ENCODE measurements at places on chromosomes 2 and 18.

GRCh38 chr2:170831115-170831514 is 14.4 kb downstream of the GAD1 start:
- no peak for DNase-seq

- no peak for DNase-seq
Measured at GRCh38 chr2:20365249-20365817, 14.7 kb upstream of the PUM2 start.

DNA sequence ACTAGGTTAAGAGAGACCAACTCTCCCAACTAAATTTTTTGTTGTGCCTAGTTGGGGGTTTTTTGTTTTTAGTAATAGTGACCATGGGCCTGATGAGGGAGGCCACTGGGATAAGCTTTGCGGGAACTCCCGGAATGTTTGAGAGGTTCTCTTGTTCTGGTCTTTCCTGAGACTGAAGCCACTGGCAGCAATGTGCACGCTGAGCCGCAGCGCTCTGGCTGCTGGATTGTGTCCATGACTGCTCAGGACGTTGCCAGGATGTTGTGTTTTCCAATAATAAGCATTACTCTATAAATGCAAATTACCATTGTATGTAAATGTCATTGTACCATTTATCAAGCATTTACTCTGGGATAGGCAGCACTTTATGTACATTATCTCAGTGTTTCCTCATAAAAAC is 126.1 kb downstream of the GALNT1 start:
- no peak for DNase-seq

GRCh38 chr2:55418512-55419232 is 984 bp downstream of the CCDC88A start:
- DNase-seq, result no peak

DNA sequence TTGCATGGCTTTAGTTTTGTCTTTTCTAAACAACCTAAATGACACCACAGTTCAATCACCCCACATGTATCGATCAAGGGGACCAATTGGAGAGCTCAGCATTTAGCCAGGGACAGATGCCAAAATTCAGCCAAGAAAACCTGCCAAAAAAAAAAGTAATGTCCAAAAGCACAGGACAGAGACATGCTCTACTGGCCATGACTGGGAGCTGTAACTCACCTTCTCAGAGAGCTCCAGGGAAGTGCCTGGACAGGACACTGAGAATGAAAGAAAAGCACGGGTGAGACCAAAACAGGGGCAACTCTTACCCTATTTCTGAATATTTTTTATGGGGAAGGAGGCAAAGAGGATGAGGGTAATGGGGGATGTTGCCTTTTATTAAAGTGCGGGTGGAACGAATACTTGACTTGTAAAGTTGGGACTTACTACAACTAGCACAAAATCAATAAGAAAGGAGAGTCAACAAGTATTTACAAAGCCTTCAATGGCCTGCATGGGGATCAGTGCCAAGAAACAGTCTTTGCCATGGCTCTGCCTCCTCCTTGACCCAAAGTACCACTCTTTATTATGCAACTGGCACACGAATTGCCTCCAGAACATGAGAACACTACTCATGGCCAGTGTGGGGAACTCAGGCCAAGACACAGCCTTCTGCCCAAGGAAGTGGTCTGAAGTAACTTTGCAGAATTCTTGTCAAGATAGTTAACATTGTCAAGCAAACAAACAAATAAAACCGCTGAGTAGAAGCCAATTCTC is 72.9 kb upstream of the HK2 start:
- no peak for DNase-seq

GRCh38 chr2:144370937-144371584 is 148.9 kb downstream of the ZEB2 start:
- DNase-seq, result no peak

GRCh38 chr2:129800686-129801085 is 178.8 kb upstream of the RAB6C start:
- no peak for DNase-seq

DNA sequence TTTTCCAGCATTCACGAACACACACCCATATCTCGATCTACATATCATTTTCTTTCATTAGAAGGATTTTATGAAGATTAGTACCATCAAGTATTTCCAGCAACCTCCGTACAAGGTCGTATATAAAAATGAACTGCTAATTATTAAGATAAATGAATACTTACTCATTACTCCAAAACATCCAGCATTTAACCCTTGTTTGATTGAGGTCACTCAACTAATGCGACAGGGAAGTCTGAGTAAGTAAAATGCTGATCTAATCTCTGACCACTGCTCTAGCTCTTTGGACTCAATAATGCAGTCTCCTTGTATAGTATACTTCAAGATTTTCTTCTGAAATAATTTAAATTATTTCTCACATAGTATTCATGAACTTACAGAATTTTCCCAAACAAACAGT is 2.0 kb downstream of the ABHD3 start:
- DNase-seq, result no peak

DNA sequence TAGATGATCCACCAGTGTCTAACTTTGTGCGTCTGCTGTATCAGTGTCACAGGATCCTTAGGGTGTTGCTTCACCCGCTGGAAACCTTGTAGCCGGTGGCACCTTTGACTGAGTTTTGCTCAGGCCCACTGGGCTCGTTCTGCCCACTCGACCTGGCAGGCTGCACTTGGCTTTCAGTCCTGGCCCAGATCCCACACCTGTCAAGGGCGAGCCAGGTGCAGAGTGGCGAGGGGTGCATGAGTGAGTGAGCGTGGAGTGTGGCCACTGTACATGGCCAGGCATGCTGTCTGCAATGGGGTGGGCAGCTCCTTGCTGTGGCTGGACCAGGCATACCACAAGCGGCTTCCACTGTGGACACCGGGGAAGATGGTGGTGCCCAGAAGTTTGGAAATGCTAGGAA is 179.0 kb downstream of the FAM210A start:
- DNase-seq, result no peak

DNA sequence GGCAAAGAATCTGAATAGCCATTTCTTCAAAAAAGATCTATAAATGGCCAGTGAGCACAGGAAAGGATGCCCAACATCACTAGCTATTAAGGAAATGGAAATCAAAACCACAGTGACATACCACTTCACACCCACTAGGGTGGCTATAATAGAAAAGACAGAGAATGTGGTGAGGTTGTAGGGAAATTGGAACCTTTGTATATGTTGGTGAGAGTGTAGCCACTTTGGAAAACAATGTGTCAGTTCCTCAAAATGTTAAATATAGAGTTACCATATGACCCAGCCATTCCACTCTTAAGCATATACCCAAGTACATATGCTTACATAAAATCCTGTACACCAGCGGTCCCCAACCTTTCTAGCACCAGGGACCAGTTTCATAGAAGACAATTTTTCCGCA is 152.8 kb downstream of the SMAD2 start:
- DNase-seq, result no peak

DNA sequence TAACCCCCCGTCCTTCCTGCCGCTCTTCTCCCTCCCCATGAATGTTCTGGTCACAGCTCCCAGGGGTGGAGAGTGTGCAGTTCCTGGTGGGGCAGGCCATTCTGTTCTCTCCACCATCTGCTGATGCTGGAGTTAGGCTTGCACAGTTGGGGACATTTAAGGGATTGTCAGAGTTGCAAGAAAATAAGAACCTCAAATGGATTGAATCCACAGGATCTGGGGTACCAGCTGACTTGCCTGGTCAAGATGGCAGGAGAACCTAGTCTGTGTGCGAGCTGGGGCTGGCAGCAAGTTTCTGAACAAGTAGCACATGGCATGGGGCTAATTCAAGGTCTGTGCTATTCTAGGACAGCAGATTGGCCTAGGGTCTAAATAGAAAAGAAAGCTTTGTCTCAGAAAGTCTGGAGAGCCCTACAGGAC is 60.8 kb upstream of the TXNDC2 start:
- no peak for DNase-seq

- no peak for DNase-seq
Measured at GRCh38 chr2:12971581-12972365, 255.0 kb downstream of the TRIB2 start.

DNA sequence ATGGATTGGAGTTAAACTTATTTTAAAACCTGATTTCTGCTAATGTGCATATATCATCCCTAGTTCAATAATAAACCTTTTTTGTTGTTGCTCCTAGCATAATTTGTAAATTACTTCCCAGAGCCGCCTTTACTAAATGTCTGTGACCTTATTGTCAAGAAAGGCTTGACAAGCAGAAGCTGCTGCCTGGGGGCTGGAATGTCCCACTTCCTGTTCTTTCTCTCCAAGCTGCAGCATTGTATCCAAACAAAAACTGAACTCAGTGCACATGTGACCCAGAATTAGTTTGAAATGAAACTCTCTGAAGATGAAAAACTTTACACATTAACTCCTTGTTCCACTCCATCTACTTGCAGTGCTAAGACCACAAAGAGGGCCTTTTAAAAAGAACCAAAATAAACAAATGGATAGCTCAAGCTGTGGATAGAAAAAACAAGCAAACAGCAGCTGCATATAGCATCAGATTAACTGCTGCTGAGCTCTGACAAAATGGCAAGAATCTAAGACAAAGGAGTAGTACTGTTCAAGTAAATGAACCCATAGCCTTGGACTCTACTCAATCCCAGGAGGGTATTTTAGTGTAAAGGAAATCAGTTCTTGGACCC is 99.8 kb upstream of the NEUROD1 start:
- no peak for DNase-seq

DNA sequence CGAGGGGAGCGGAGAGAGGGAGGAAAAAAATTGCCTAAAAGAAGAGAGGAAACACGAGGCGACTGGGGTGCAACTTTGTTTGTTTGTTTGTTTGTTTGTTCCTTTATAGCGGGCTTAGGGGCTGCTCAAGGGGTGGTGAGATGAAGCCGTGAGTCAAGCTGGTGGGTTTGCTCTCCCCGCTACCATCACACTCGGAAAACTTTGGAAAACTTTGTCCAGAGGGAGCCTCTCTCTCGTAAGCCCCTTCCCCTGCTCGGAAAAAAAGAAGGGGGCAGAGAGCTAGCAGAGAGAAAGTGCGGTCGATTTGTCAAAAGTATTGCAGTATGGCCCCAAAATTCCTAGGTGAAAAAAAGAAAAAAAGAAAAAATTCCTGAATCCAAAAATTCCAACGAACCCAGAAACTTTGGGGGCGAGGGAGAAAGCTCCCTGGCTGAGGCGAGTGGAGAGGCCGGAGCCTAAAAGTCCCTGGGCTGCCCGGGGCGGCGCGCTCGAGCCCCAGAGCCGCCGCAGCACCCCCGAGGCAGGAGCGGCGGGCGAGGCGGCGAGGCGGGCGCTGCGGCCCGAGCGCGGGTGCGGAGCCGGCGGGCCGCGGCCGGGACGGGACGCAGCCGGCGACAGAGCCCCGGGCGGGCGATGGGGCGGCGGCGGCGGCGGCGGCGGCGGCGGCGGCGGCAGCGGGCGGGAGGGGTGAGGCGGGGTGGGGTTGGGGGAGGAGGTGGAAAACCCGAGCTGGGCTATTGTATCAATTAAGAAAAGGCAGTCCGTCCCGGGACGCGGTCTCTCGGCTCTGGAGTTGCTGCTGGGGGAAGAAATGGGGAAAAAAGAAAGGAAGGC is 558 bp upstream of the CYP26B1 start:
- DNase-seq, result no peak
